ENCODE measurements at places on chromosomes 7 and 10. TPM values are rescaled to one million over a fixed set of nuclear protein-coding genes. Genes with fewer than 3 reads are reported as not detected.

DNA sequence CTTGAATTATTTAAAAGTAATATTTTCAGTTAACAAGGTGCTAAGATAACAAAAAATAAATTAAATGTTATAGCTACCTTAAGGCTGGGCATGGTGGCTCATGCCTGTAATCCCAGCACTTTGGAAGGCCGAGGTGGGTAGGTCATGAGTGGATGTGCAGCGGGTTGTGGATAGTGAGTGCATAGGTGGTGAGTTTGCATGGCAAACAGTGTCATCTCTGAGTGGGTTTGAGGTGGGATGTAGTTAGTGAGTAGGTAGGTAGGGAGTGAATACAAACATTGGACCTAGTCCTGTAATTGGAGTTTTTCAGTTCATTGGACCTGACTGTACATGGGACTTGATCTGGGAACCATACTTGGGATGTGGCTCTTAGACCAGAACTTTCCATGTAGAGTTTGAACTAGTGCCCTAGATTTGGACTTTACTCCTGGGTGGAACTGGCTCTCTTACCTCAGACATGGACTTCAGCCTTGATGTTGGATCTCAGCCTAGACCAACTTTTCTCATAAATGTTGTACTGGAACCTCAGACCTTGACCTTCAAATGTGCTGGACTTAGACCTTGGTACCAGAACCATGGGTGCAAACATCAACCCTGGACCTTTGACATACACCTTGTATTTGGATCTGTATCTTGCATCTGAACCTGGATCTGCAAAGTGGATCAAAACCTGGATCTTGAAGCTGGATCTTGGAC, 47.0 kb downstream of the SEC61G start:
- DNase-seq = no peak

- DNase-seq = no peak
Observed at GRCh38 chr10:8044908-8045725, 9.4 kb upstream of the GATA3 start.

- DNase-seq = no peak
Observed at GRCh38 chr7:37277513-37277912, 171.2 kb downstream of the ELMO1 start.

- no peak for DNase-seq
Observed at GRCh38 chr10:61296161-61296560, 157.0 kb downstream of the TMEM26 start.

GRCh38 chr10:77405771-77406241, 231.8 kb downstream of the KCNMA1 start:
- DNase-seq = peak; percentile 87

DNA sequence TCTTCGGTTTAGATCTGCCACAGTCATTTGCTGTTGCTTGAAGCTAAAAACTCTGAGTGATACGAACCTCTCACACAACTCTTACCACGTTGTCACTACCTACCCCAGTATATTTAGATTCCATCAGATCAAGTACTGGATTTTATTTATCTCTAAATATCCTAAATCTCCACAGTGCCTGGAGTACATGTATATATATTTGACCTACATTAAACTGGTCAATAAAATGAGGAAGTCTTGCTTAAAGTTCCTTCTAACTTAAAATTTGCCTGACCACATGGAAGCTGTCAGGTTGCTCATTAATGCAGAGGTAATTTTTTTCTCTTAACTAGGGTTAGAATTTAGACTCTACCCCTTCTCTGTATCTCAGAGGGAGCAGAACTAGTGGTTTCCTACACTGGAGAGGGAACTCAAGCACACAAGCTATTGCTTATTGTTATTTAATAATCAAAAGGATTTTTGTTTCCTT, 3.1 kb upstream of the MACC1 start:
- DNase-seq = no peak

DNA sequence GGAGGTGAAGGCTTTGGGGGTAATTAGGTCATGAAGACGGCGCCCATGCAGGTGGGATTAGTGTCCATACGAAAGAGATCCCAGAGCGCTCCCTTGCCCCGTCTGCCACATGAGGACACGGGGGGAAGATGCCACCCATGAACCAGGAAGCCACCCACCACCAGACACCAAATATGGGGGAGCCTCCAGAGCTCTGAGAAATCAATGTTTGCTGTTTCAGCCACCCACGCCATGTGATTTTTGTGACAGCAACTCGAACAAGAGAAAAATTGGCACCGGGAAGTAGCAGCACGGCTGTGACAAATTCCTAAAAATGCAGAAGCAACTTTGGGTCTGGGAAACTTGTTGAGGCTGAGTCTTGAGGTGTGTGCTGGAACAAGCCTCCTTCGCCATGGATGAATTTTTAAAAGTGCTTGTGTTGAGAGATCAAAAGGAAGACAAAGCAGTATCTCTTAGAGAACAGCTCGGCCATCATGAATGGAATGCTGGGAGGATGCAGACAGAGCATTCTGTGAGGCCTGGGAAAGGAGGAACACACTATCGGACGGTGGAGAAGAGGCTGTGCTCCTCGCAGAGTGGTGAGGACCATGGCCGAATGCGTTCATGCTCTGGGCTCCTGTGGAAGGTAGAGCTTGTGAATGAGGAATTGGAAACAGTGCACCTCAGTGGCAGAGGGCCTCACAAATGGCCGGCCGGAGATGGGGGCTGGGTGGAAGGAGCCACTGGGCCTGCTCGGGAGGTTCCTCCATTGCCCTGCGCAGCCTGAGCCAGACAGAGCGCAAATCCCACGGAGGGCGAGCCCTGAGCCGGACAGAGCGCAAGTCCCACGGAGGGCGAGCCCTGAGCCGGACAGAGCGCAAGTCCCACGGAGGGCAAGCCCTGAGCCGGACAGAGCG, 277.5 kb downstream of the PTPRN2 start:
- no peak for DNase-seq

GRCh38 chr10:124064676-124065075, 28.7 kb downstream of the CHST15 start:
- DNase-seq = no peak

IFIT1B gene
- not detected for total RNA-seq

SDK1 gene
- 21.2 TPM for total RNA-seq

ZNF487 gene
- total RNA-seq = 0.85 TPM

ANK3 gene
- 19.0 TPM for total RNA-seq

CFTR gene
- total RNA-seq = 309 TPM

OR2A7 gene
- total RNA-seq = 3.7 TPM

GSDME gene
- total RNA-seq = 0.65 TPM
